ENCODE measurements at places on chromosomes 11 and 22.

GRCh38 chr22:40509401-40510134 is 127.0 kb downstream of the MRTFA start:
- DNase-seq: peak; percentile 45

DNA sequence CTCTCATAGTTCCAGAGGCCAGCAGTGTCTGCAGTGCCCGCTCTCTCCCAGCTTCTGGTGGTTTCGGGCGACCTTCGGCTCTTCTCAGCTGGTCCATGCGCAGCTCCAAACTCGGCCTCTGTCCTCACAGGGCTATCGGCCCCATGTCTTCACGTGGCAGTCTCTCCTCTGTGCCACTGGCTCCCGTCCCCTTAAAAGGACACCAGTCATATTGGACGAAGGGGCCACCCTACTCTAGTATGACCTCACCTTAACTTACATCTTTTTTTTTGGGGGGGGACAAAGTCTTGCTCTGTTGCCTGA is 13.8 kb downstream of the LTO1 start:
- no peak for DNase-seq

- DNase-seq: no peak
These were observed 396.4 kb upstream of the CCDC90B start for GRCh38 chr11:83682611-83682973.

GRCh38 chr11:119531056-119531455 is 108.1 kb upstream of the THY1 start:
- DNase-seq: no peak

DNA sequence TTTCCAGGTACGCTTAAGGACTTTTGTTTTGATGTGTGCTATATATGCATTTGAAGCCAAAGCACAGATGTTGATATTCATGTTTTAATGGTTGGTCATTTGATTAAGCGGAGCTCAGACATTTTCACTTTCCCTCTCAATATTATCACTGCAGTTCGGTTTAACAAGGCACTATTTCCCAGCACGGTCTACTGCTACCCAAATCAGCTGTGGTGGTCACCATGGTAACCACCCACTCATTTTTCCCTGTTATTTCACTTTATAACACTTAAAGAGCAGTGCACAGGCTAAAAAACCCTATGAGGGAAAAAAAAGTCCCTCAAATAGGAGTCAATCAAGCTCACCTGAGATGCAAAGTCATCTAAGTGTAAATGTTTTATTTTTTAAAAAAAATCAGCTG is 439.6 kb upstream of the CCDC90B start:
- DNase-seq: no peak

GRCh38 chr11:41382927-41383326 is 76.5 kb downstream of the LRRC4C start:
- no peak for DNase-seq

DNA sequence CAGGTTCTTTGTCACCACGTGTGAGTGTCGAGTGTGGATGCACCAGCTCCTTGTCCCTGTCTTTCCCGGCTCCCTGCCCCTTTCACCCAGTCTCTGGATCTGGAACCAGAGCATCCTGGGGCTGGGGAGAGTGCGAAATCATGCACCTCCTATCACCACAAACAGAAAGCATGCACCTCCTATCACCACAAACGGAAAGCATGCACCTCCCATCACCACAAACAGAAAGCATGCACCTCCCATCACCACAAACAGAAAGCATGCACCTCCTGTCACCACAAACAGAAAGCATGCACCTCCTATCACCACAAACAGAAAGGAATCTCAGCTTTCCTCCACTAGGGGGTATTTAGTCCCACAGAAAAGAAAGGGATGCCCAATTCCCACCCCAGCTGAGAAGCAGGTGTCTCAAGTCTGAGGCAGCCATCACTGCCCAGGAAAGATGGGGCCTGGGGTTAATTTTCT is 5.9 kb upstream of the GLB1L3 start:
- no peak for DNase-seq

DNA sequence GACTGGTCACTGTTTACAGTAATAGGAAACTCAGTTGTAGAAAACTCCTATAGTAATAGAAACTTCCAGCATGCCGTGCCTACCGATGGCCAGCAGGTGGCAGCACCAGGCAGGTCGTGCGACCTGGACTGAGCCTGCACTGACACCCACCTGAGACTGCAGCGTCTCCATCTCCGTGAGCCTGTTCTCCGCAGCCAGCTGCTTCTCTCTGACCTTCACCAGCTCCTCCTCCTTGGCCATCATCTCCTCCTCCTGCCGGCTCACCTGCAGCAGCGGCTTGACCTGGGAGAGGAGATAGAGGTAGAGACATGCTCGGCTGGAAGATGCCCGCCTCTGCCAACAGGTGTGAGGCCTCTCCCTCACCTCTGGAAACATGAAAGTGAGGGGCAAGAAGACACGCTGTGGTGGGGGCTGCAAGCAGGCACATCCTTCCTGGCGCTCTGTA is 48.5 kb downstream of the APOL1 start:
- peak; percentile 64 for DNase-seq

DNA sequence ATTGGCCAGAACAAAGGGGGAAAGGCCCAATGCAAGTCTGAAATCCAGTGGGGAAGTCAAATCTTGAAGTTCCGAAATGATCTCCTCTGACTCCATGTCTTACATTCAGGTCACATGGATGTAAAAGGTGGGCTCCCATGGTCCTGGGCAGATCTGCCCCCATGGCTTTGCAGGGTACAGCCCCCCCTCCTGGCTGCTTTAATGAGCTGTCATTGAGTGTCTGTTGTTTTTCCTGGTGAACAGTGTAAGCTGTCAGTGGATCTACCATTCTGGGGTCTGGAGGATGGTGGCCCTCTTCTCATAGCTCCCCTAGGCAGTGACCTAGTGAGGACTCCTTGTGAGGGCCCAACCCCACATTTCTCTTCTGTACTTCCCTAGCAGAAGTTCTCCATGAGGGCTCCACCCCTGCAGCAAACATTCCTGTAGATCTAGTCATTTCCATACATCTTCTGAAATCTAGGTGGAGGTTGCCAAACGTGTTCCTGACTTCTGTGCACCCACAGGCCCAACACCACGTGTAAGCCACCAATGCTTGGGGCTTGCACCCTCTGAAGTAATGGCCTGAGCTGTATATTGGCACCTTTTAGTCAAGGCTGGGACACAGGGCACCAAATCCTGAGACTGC is 9.3 kb downstream of the CARD18 start:
- peak; percentile 56 for DNase-seq

All from PC-9 (cell line).